ENCODE measurements at places on chromosomes 1 and 21.

DNA sequence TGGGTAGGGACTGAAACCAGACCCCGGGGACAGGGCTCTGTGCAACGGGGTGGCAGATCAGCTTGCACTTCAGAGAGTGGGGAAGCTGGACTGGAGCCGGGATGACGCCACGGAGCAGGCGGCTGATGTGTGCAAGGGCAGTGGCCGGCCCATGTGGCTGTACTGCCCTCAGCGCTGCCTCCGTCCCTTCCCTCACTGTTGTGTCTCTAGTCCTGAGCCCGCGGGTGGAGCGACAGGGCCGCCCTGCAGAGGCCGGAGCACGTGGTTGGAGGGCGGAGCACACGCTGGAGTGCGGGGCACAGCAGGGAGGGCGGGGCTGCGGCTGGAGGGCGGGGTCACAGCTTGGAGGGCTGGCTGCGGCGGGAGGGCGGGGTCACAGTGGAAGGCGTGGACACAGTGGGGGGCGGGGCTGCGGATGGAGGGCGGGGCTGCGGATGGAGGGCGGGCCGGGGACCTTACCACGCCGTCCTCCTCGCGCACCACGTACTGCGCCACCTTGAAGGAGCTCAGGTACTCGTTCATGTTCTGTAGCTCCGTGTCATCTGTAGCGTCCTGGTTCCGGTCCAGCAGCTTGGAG lies 52.4 kb downstream of the CHD5 start:
- peak; percentile 46 for DNase-seq

GRCh38 chr1:234515821-234516241 lies 36.9 kb upstream of the TARBP1 start:
- DNase-seq, result peak; percentile 88

DNA sequence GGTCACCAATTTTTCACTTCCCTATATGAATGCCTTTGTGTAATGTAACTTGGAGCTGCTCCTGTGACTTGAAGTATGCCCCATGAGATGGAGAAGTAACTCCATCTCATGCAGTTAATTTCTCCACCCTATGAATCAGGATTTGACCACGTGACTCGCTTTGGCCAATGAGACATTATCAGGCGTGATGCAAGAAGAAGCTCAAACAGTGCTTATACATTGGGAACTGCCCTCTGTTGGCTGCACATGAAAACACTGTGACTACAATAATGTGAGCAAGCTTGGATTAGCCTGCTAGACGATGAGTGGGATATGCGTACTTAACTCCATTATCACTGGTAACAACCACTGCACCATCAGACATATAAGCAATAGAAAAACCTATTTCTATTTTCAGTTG lies 684.4 kb downstream of the PLA2G4A start:
- no peak for DNase-seq

DNA sequence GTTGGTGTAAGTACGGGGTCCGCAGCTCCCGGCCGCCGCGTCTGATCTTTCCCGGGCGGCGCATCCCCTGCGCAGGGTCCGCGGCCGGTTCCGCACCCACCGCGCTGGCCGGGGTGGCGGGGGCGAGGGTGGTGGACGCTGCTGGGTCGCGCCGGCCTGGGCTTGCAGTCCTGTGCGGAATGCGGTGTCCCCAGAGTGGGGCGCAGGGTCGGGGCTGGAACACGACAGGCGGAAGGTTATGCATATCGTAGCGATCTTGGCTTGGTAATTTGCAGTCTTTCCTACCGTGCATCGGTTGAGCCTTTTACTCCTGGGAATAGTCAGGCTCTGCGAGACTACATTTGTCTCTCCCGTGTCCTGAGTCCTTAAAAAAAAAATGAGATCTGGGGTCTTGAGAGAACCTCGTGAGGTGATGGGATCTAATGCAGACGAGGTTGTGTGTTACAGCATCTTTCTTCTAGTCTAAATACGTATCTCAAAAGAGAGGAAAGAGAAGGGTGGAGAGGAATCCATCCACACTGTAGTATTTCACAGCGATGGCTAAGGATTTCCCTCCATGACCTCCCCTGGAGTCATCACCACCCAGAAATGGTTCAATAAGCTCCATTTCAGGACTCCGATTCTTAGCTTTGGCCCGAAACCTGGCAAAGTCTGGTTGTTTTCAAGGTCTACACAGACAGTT lies 572 bp downstream of the ATP1B1 start:
- DNase-seq, result no peak

GRCh38 chr1:55547405-55547804 lies 332.2 kb upstream of the USP24 start:
- peak; percentile 61 for DNase-seq

DNA sequence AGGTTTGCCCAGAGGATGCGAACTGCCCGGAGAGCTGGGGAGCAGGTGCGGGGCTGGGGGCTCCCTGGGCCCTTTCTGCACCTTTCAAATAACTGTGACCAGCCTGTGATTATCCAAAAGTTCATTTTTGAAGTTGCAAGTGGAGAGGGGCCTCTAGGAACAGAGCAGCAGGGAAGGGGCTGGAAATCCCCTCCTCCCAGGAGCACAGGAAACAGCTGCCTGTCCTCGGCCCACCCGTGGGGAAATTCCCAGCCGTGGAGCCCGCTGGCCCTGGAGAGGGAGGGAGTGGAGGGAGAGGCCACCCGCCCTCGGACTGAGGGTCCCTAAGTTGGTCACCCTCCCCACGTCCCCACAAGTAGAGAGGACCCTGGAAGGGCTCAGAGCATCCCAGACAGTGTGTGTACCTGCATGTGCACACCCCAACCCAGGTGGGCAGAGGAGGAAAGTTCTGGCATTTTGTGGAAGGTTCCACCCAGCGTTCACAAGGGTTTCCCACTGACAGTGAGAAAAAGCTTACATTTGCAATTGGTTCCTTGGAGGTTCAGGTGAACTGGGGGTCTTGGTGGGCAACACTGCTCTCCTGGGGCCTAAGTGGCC lies 1.2 kb upstream of the TNFRSF4 start:
- DNase-seq, result no peak

DNA sequence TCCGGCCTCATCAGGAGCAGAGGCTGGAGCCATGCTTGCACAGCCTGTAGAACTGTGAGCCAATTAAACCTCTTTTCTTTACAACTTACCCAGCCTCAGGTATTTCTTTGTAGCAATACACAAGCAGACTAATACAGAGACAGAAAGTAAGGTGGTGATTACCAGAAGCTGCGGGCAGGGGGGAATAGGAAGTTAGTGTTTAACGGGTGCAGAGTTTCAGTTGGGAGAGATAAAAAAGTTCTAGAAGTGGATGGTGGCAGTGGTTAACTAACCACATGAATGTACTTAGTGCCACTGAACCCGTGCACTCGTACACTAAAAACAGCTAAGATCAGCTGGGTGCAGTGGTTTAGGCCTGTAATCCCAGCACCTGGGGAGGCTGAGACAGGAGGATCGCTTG lies 80.4 kb upstream of the TARDBP start:
- no peak for DNase-seq

- DNase-seq, result peak; percentile 75
These were observed 12.4 kb downstream of the ARPC5 start for GRCh38 chr1:183622884-183623785.

GRCh38 chr21:39088831-39089380 lies 94.3 kb downstream of the PSMG1 start:
- DNase-seq, result peak; percentile 61

DNA sequence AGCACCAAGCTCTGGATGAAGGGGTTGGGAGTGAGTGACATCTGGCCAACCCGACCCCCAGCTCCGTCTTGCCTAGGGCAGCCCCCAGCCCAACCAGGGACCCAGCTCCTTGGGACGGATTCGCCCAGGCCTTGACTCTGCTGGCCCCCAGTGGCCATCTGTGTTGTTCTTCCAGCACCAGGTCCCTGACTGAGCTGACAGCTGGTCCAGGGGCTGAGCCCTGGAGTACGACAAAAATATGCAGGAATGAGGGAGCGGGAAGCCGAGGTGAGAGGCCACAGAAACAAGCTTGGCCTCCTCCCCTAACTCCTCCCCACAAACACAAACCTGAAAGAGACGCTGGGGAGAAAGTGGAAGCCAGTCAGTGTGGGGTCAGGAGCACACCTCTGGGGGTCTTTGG lies 55.0 kb upstream of the PAX7 start:
- peak; percentile 16 for DNase-seq

DNA sequence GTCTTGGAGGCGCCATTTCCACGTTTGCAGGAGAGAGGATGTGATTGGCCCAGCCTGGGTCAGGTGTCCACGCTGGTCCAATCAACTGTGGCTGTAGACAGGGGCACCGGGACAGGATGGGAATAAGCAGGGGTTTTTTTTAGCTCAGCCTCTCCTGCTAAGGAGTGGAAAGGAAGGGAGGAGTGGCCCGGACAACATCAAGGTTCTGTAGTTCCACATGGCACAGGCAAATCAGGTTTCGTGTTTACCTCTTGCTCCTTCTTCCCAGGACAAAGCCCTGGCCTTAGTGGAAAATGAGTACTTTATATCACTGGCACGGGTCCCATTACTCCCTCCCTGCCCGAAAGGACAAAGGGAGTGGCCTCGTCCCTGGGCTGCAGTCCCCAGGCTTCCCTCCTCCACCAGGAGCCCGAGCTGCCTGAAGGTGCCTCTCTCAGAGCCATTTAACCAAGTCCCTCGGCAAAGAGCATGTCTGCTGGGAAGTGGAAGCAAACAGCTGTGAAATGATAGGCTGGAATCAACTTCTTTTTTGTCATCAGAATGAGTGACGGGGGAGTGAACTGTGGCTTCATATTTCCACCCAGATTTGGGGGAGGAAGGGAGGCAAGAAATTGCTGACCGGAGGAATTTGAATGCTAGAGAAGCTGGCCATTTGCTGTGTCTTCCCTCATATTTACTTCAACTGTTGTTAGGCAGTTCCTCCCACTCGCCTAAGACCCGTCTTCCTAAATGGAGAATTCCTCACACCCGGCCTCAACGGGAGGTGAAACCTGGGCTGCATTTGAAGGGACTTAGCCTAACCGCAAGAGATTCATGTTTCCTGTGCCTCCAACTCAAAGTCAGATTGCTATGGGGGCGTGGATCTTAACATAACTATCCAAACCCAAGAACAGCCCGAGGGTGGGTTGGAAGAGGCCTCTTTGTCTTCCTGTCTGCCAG lies 84.9 kb upstream of the SLC44A3 start:
- peak; percentile 93 for DNase-seq

DNA sequence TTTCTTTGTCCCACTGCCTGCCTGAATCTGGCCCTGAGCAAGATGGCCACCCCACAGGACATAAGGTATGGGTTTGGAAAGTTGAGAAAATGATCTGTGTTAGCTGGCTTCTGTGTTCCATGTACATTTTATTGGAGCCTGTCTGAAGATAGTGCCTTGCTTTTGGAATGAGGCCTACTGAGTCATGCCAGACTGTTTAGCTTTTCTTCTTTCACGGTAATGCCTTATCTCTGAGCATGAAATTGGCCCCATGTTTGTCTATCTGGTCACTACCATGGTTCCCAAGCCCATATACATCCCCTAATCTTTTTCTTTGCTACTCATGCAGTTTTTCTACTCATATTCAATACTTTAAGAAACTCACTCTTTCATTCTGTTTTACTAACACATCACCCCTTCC lies 85.1 kb upstream of the LMO4 start:
- peak; percentile 28 for DNase-seq

GRCh38 chr1:192824511-192824910 lies 15.7 kb downstream of the RGS2 start:
- DNase-seq, result no peak

DNA sequence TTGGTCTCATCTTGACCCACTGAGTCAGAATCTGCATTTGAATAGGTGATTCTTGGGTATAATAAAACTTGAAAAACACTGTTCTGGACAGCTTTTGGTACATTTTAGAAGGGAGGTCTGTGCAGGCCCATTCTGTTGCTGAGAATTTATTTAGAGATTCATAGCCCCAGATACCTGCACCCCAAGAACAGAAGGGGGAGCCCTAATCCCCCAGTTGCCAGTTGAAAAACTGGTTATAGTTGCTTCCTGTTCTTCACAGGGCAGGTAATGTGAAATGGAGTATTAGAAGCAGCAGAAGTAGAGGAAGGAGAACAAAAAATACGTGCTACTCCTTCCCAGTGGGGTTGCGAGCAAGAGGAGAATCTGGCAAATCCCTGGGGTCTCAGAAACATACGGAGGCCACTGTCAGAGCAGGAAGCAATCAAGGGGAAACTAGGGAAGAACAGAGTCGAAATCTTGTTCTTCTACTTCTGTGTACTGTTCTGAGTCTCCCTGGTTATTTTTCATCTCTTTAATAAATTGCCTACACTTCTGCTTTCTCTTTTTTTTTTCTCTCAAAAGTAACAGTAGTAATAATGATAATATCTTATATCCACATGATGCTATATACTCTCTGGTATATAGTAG lies 4.6 kb upstream of the CLCA2 start:
- DNase-seq, result peak; percentile 43

DNA sequence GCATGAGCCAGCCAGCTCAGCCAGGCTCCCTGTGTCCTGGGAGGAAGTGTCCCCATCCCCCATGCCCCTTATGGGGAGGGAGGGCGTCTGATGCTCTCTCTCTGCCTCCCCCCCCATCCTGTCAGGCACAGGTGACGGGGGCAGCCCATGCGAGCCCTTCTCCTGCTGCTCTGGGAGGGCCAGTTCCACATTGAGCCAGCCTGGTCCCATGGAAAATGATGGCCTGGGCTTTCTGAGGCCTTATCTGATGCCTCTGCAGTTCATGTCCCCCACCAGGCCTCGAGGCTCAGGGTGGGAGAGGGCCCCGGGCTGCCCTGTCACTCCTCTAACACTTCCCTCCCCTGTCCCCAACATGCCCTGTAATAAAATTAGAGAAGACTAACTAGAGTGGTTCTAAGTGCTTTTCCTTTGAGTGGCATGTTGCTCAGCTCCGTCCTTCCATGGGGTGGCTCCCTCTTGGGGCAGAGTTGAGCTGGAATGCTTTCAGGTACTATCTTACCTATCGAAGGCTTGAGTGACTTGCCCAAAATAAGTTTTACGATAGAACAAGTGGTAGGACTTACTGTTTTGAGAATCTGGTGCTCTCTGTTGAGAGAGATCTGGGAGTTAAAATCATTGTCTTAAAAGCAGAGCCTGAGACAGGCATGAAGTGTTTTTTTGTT lies 1.8 kb upstream of the MTFR1L start:
- DNase-seq, result no peak

- peak; percentile 91 for DNase-seq
These were observed 167.2 kb downstream of the CYYR1 start for GRCh38 chr21:26405735-26406361.

- no peak for DNase-seq
These were observed 11.2 kb downstream of the NPHP4 start for GRCh38 chr1:5981009-5981380.

DNA sequence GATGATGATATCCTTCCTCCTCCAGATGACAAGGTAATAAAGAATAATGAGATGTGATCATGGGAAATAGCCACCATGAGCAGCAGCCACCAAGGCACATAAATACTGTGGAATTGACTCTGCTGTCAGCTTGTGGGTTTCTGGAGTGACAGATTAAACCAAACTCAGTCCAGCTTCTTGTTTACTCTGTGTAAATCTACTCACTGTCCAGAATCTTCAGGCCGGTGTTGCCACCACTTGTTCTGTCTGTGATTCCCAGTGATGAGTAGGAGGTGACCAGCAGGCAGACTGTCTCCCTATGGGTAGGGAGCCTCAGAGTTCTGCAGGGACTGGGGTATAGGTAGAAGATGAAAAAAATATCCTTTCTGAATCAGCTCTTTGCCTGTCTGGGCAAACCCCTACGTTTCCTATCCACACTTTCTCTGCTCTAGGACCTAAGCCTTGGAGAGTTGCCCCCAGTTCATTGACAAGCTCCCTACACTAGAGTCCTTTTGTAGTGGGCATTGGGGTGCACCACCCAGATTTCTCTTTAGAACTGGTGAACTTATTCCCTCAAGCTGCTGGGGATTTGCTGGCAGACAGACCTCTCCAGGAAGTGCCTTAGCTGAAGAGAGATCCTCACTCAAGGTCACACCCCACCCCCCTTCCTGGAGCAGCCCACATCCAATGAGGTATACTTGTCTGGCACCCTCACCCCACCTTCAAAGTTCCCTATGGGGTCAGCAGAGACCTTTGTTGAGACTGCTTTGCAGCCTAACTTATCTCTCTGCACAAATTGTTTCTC lies 47.6 kb downstream of the ATP1A1 start:
- no peak for DNase-seq

- DNase-seq, result no peak
These were observed 79.2 kb downstream of the ATP5PO start for GRCh38 chr21:33836408-33836807.
